SHP77 (cell line): ENCODE measurements at places on chromosomes 4 and X.

DNA sequence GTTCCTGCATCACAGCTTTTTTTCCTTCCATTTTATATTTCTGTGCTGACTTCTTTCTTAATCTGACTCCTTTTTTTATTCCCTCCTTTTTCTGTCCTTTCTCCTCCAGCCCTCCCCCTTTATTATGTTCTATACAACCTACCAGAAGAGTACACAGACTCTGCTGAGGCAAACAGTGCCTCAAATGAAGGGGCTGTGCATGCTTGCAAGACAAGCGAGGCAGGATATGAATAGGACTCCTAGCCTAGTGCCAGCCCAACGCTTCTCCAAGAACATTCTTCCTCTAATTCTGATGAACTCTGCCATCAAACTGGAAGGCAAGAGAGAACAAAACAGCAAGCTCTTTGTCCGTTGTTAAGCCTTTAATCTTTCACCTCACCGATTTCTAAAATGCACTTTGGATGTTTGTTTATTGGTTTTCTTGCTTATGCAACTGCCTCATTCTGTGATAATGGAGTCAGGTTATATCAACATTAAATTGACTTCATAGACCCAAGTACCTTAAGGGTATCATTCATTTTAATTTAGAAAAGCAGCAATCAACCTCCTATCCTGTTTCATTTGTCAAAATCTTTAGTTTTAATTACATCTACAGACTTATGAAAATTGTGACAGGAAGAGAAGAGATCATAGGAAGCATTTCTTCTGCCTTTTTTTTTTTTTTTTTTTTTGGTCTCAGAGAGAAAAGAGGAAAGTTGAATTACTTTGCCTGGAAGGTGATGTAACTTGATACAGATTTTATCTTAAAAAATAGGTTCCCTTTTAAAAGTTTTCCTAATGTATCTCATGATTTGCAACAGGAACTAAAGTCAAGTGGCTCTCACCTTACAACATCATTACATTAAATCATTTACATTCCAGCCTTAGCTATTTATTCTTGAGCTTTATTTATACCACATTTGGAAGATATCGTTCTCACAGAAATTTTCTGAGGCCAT lies 284.7 kb upstream of the FTHL17 start:
- DNase-seq, result no peak

DNA sequence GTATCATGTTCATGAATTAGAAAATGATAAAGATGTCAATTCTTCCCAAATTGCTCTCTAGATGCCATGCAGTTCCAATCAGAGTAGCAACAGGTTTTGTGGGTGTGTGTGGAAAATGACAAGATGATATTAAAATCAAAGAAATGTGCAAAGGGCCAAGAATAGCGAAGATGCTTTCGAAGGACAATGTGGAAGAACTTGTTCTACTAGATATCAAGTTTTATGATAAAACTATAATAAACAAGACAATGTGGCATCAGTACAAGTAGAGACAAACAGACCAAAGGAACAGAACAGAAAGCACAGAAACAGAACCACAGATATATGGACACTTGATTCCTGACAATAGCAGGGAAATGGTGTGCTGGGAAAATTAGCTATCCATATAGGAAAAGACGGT lies 9.0 kb downstream of the TAB3 start:
- DNase-seq, result no peak

GRCh38 chr4:182093431-182093831 lies 149.8 kb upstream of the TENM3 start:
- no peak for DNase-seq

- no peak for DNase-seq
Observed at GRCh38 chrX:139892512-139892911, 40.3 kb downstream of the ATP11C start.

- no peak for DNase-seq
Observed at GRCh38 chr4:88158038-88158488, 376 bp downstream of the ABCG2 start.

DNA sequence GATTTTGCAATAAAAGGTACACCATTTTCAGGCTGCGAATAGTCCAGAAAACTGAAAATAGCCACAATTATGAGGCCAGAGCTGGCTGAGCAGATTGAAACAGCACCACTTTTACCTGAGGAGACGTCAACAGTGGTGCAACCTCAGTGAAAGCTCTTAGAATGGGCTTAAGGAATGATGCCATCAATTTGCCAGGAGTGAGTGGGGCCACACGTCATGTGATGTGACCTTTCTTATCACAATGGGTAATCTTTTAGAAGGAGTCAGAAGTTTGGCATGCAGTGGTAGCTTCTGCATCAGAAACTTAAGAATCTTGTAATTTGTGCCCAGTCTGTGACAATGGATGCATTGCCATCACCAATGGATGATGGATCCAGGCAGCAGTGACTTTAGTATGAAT lies 27.6 kb downstream of the ZNF81 start:
- DNase-seq, result no peak

- DNase-seq, result no peak
Observed at GRCh38 chr4:153622778-153623240, 61.3 kb upstream of the TLR2 start.

GRCh38 chr4:145099653-145100052 lies 1.5 kb downstream of the ABCE1 start:
- DNase-seq, result no peak

- DNase-seq, result peak; percentile 34
Observed at GRCh38 chr4:144575181-144575580, 70.8 kb upstream of the HHIP start.

DNA sequence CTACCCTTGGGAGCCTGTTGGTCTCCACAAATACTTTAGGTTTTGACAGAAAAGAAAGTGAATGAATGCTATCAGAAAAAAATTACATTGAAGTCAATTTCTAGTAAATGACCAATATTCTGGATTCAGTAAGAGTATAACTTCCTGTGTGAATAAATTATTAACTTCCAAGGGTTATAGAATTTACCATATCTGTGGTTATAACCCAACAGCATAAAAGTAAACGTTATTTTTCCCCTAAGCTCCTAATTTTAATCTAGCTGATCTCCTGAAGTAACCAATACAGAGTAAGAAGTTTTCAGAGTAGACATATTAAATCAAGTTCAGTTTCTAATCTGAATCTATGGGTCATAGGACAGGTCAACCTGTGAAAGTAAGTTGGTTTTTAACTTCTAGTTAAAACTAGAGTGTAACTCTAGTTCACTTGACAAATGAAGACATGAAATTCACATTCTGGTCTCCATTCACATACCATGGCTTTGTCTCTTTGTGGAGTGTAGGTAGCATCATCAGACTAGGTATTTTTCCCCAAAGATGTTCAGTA lies 22.8 kb downstream of the DTHD1 start:
- DNase-seq, result no peak

- no peak for DNase-seq
Observed at GRCh38 chr4:17497890-17498523, 13.9 kb downstream of the QDPR start.

- DNase-seq, result no peak
Observed at GRCh38 chr4:10606483-10607155, 77.9 kb downstream of the CLNK start.

- no peak for DNase-seq
Observed at GRCh38 chr4:34293459-34293858, 1950.9 kb downstream of the ARAP2 start.

DNA sequence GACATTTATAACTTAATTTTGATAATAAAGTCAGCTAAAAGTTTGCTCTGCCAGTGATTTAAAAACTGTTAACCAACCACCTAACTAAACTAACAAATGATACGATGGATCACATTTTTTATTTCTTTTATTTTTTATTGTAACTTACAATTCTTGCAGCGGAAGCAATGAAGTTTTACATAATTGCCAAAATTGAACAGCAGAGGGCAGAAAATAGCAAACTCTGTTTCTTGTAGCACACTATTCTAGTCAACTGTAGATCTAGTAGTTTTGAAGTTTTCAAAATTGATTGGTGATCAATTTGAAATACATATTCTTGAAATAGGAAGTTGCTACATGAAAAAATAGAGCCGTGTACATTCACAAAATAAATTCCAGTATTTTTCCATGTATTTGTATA lies 2.8 kb upstream of the GRIA2 start:
- no peak for DNase-seq

DNA sequence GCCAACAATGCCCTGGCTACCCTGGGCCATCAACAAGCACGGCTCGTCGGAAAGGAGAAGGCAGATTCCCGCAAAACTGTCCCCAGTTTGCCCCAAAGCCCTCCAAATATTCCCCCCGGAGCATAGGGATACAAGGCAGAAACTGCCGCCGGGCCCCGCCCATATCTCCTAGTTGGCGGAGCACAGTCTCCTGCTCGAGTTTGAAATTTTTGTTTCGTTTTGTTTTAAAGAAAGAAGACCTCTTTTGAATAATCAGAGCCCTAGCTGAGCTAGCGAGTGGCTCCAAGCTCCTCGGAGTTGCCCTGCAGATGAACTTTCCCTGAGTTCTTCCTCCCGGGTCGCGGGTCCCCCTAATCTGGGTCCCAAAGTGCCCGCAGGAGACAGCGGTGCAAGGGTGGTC lies 138.1 kb upstream of the ZIC3 start:
- DNase-seq, result no peak

DNA sequence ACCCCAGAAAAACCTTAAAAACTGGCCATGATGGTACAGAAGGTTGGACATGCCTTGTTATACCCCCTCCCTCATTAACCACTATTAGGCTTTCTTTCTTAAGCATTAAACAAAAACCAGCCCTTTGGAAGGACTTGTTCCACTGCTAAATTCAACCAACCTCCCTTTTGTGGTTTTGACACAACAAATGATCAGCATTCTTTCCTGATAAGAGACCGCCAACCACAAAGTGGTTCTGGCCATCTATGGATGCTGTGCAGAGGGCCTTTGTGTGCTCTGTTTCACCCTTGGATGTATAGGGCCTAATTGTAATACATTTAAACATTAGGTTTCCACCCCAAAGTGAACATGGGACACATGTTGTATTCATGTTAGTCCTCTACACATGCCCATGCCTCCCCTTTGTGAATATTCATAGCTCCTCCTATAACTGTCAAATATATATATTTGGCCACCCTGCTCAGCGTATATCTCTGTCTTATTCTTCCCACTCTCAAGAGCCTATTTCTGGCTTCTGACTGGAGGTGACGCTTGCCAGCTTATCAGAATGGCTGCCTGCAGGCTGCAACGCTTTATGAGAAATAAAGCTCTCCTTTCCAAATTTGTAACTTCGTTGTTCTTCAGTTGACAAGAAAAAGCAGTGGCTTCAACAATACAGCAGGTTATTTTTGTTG lies 126.6 kb downstream of the NPNT start:
- DNase-seq, result no peak

- DNase-seq, result no peak
Observed at GRCh38 chr4:82561786-82562563, at the start of gene TMEM150C. Gene TMEM150C (minus strand): TSS chr4:82561988. CDS start chr4:82504657, 57,331 bp downstream.

- no peak for DNase-seq
Observed at GRCh38 chr4:113815826-113816225, 54.3 kb upstream of the CAMK2D start.

DNA sequence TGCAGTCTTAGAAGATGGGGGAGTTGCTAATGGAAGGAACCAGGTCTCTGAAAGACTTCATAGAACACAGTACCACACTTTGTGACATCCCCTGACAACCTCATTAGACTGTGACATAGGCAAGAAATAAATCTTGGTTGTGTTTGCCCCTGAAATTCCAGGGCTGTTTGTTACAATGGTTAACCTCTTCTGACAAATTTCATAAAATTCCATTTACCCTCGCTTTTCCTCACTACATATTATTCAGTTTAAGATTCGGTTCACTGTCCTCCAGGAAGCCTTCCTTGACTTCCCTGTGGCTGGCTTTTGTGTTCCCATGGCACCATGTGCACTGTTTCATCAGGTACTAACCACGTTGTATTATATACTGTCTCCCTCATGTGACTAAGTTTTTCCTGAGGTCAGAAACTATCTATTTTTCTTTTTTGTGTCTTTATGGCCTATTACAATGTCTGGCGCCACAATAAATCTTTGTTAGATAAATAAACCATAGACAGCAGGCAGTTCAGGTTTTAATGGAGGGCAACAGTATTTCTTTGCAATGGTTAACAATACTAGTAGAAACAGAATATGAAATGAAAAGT lies 54.2 kb downstream of the ATXN3L start:
- no peak for DNase-seq

DNA sequence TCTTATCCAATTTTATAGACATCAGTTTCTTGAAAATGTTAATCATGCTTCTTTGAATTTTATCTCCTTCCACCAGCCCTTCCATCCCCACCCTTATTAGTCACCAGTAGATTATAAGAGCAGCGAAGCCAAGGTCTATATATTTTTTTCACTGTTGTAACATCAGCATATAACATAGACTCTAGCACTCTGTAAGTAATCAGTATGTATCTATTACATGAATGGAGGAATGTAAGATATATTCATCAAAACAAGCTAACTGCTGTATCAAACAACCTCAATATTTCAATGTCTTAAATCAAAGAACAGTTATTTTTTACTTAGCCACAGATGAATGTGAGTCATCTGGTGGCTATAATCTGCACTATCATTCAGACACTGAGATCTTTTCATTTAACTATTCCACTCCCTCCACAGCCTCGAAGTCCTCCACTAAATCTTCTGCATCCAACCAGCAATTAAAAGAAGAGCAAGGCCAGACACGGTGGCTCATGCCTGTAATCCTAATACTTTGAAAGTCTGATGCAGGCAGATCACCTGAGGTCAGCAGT lies 178.9 kb downstream of the CENPC start:
- no peak for DNase-seq

DNA sequence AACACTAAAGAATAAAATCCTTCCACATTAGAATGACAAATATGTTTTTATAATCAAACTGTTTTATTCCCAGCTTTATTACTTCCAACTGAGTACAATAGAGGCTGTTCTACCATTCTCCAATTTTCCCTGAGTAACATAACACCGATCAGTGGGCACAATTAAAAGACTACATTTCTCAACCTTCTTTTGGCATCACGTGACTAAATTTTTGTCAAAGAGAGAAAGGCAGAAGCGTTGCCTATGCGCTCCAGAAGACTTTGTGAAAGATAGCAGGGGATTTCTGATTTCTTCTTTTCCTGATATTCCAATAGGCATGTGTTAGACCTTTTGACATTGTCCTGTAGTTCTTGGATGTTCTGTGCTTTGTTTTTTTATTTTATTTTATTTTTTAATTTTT lies 1705.6 kb upstream of the PCDH7 start:
- no peak for DNase-seq

- peak; percentile 1 for DNase-seq
Observed at GRCh38 chr4:23614284-23614892, 275.5 kb downstream of the PPARGC1A start.

DNA sequence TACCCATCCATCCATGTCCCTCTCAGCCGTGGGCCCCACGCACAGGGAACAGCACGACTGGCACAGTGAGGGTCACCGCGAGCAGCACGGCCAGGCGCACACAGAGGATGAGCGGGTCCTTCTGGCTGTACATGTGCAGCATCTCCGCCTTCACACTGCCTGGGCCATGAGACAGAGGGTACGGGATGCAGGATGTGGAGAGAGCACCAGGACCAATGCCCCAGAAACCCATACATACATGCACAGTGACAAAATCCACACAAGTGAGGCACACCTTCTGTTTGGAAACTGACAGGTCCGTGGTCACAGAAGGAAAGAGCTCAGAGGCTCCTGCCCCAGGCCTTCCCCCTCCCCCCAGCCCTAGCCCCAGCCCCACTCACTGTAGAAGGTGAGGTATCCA lies 9.5 kb downstream of the SLC38A5 start:
- no peak for DNase-seq
